CD4-positive, alpha-beta T cell treated with Interferon alpha-2 for 1 hour (primary cell): ENCODE measurements at places on chromosomes 7 and 10.

DNA sequence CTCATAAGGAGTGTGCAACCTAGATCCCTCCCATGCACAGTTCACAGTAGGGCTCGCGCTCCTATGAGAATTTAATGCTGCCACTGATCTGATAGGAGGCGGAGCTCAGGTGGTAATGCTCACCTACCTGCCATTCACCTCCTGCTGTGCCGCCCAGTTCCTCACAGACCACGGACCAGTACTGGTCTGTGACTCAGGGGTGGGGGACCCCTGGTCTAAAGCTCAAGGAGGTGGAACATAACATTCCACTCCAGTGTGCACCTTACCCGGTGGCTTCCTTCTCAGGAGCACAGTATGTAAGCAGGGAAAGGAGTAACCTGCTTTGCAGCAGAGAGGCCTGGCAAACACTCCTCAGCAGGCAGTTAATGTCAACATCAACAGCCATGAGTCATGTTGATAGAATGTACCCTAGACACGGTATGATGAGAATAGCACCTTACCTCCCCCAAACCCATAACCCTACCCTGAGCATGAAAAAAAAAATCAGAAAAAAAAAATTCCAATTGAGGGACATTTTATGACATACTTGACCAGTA, 273.5 kb downstream of the FGFR2 start:
- DNase-seq: no peak

DNA sequence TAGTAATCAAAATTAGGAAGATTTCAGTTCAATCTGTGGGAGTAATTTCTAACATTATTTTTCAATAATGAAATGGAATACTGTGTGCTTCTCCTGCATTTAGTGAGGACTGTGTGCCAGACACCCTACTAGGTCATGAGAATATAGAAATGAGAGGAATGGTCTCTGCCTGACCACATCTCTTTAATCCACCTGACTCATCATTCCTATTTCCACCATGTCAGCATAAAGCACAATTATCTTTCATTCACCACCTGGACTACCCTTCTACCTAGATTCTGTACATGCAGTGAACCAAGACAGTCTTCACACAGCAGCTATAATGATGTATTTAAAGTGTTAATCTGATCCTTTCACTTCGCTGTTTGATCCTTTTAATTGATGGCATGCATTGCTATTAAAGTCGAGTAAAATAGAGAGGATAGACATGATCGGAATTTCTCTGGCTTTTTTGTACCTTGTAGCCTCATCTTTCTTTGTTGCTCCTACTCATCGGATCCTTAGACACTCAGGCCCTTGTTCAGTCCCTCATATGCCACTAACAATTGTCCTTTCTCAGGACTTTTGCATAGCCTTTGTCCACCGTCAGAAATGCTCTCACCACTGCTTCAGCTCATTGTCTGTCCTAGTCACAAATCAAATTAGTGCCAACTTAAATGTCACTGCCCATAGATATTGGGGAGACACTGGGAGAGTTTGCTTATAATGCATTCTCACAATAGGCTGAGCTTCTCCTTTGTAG, 1037.1 kb downstream of the REEP3 start:
- DNase-seq: no peak

DNA sequence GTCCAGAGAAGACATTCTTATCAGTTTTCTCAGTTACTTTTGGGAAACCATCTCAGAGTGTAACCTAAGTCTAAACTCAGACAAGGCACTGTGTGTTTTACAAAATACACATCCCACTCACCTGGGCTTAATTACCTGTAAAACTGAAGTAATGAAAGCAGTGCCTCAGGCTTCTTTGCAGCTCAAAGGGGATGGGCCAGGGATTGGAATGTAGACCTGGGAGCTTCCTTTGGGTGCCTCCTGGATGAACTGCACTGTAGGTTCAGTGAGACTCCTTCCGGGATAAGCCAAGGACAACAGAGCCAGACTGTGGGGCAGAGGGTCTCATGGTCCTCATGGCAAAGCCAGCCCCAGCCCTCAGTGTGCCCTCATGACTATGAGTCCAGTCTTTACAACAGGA, 672.4 kb upstream of the GALNT17 start:
- no peak for DNase-seq

GRCh38 chr10:3391657-3392056, 219.1 kb upstream of the PITRM1 start:
- DNase-seq: no peak

- DNase-seq: no peak
These were observed 95.4 kb downstream of the TCF7L2 start for GRCh38 chr10:113045147-113046055.

DNA sequence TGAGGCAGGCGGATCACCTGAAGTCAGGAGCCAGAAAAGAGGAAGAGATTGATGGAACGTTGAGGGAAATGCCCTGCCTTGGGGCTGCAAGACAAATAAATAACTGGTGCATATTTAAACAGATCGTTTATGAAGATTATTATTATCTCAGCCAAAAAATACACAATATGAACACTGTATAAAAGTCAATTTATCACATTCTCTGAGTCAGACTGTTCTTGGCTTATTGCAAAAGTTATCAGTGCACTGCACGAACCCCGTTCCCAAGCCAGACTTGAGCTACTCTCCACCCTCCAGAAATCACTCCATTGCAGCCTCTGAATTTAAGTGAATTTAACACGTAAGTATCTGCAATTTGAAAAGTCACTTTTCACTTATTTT, 1.6 kb downstream of the DNMBP start:
- no peak for DNase-seq

GRCh38 chr10:123509338-123509737, 156.8 kb upstream of the GPR26 start:
- DNase-seq: no peak

- no peak for DNase-seq
These were observed 2.6 kb downstream of the NRG3 start for GRCh38 chr10:81877596-81877995.

DNA sequence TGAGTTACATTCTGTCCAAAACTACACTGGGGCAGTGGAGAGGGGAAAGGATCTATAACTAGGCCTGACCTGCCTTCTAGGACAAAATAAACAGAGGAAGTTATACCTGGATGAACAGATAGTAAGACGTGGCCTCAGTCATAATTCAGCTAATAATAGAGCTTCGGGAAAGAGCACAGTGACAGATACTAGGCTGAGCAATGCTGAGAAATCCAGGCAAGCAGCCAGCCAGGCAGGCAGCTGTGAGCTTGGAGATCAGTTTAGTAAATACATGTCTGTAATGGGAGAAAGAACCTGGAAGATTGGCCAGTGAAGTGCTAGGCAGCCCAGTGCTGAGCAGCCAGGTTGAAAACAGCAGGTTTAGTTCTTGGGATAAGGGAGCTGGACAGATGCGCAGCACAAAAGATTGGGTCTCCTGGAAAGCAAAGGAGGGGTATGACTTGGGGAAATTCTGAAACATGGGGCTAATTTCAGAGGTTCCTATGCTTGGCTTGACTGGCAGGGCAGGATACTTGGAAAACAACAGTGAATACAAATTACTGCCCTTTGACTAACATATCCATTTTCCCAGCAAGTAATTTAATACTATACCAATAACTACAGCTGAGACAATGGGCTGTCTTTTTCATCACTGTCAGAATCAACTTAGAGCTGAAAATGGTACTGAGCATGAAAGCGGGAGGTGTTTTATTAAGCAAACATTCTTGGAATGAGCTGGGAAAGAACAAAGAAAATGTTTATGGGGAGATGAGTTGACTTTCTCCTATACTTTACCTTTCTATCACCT, 140.8 kb downstream of the DGKB start:
- no peak for DNase-seq

DNA sequence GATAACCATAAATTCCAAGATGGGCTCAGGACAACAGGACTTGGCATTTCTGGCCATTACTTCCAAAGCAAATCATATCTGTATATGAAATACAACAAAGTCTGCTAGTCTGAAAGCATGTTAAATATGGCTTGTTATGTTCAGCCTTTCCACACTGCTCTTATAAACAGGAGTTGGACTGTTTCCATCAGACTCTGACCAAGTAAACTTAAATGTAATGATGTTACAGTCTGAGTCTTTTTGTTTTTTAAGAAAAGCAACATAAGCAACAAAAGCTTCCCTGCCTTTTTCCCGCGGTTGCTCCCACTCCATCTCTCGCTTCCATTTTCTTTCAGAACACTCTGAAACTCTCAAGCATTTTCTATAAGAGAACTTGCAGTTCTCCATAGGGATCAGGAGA, 8.1 kb upstream of the CDCA7L start:
- DNase-seq: no peak

DNA sequence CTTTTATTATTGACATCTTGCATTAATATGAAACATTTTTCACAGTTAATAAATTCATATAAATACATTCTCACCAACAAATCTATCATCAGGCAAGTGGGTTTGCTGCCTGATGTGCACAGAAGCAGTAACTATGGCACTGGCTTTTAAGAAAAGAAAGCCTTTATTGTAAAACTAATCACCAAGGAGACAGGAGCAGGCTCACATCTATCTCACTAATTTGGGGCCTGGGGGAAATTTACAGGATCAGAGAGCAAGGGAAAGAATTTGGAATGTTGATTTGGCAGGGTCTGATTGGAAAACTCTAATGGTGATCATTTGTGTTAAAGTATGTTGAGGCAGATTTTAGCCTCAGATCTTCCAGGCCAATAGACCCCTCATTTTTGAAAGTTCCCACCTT, 605.7 kb downstream of the POM121L12 start:
- DNase-seq: no peak

DNA sequence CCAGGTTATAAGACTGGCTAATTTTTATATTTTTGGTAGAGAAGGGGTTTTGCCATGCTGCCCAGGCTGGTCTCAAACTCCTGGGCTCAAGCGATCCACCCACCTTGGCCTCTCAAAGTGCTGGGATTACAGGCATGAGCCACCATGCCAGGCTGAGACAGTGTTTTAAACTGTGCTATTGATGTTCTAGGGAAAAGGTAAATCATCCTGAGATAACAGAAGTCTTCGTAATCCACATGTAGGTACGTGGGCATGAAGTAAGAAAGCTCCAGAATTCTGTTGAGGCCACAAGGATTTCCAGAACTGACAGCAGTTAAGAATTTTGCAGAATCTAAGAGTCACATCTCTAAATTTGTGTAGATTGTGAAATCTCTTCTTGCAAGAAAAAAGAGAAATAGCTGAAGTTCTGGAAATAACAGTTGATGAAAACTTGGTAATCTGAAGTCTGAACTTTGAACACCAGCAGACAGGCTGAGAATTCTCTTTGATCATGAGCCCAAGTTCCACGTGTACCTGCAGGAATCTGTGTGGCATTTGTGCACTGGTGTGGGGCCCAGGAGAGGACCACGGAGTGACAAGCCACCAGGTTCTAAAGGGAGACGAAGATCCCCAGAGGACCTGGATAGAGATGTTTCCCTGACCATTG, 24.6 kb downstream of the C7orf33 start:
- no peak for DNase-seq

DNA sequence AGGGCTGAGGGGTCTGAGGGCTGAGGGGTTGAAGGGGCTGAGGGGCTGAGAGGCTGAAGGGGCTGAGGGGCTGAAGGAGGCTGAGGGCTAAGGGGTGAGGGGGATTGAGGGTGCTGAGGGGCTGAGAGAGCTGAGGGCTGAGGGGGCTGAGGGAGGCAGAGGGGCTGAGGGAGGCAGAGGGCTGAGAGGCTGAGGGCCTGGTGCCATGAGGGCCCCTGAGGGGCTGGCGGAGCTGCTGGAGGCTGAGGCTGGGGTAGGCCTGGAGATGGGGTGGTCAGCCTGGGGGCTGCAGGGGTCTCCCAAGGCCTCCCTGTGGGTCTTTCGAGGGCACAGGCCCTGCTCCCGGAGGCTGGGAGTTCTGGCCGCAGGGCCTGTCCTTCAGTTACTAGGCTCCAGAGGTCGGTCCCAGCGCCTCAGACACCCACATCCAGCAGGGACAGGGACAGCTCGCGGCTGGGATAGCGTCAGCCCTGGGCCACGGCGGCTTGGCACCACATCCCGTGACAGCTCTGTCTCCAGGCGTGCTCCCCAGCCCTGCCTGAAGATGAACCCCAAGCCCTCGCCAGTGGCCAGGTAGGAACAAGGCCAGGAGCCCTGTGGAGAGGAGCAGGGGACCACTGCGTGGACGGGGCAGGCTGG, 16.9 kb downstream of the MYO1G start:
- no peak for DNase-seq

DNA sequence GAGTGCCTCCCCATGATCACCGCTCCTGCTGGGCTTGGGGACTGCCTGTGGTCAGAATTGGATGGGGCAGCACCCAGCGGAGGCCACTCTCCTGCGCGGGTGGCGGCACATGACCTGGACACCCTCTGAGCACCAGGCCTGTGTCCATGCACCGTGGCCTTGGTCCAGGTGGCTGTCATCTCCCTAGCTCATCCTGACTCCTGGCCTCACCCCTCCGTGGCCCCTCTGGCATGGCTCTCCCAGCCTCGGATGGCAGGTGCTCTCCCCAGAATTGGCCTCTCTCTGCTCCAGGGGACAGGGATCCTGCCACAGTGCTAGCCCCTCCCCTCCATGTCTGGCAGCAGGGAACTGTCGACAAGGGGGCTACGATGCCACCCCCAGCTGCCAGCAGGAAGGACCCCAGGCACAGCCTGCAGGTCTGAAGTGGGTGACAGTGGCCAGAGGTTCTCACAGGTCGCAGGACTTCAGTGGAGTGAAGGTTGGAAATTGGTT, 37.2 kb upstream of the BTBD16 start:
- DNase-seq: no peak

- no peak for DNase-seq
These were observed 128.9 kb downstream of the SNX10 start for GRCh38 chr7:26420422-26421019.

- no peak for DNase-seq
These were observed 54.7 kb downstream of the ZNF727 start for GRCh38 chr7:64099656-64100531.

DNA sequence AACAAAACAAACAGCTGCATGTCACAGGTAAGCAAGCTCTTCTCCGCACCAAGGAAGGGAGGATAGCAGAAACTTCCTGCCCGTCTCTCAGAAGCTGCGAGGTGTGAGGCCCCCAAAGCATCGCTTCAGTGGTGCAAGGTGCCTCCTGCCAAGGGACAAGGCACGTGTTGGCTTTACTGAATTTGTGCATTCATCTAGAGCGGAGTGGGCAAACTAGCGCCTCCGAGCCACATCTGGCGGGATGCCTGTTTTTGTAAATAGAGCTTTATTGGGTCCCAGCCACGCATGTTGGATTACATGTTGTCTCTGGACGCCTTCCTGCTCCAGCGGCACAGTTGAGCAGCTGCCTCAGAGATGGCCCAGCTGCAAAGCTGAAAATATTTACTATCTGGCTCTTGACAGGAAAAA, 27.7 kb downstream of the PHYH start:
- no peak for DNase-seq

GRCh38 chr10:43038783-43039623, 37.9 kb upstream of the RET start:
- no peak for DNase-seq

GRCh38 chr10:71547876-71548846, 151.4 kb downstream of the CDH23 start:
- DNase-seq: no peak

DNA sequence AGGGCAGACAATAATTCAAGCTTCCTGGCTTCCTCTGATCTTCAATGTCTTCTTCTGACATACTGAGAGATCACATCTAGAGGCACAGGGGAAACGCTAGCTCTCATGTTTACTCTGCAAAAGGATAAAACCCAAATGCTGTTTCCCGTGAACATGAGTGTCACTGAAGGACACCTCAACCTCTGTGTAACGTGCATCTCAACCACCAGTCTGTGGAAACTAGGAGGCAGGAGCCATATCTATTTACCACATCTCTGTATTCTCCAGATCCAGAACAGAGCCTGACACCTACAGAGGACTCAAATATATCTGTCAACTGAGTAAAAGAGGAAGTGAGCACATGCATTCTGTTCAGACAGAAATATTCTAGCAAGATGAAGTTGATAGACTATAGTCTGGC, 140.3 kb upstream of the TARP start:
- DNase-seq: no peak
